ENCODE measurements at places on chromosomes 16 and 17.

- DNase-seq, result no peak
Observed at GRCh38 chr17:50641357-50641756, 6.7 kb downstream of the ABCC3 start.

DNA sequence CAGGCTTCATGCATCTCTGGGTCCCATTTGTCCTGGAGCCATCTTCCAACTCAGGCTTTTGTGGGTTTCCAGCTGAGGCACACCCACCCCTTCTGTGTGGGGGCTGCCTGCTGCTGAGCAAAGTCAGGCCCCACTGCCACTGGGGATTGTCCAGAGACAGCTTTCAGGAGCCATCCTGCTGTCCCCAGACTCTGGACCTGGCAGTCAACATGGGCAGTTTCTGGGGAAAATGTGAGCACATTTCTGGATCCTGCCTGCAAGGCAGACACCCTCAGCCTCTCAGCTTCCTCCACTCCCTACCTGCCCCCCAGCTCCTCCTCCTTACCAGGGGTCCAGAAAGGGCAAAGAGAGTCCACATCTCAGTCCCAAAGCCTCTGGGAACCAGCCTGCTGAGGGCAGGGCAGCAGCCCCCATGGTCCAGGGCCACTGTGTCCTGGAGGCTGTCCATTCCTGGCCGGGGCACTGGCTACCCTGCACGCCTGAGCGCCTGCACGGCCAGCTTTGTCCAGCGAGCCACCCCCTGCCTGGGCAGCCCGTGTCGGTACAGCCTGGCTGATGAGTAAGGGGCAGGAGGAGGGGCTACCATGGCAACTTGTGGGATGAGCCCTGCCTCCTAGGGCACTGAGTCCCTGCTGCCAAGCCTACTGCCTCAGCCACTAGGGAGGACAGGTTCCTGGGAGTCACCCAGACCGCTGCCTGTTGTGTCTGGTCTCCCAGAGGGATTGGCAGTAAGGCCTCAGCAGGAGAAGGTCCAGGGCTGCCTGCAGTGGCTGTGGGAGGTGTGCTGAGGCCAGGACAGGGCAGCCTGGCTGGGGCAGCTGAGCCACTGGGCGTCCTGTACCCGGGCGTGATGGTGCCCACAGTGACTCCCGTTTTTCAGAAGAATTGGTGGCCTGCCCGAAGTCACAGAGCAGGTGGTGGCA, at the start of gene SLC47A2:
Gene SLC47A2, minus strand, starts transcription at position 477 of the 923 bp plus-strand sequence. Its CDS starts 29 bp downstream, at position 448.
- DNase-seq, result no peak

GRCh38 chr17:33200587-33200986, 92.5 kb downstream of the ASIC2 start:
- peak; percentile 92 for DNase-seq

GRCh38 chr17:33277436-33278100, 15.5 kb downstream of the ASIC2 start:
- DNase-seq, result peak; percentile 88

DNA sequence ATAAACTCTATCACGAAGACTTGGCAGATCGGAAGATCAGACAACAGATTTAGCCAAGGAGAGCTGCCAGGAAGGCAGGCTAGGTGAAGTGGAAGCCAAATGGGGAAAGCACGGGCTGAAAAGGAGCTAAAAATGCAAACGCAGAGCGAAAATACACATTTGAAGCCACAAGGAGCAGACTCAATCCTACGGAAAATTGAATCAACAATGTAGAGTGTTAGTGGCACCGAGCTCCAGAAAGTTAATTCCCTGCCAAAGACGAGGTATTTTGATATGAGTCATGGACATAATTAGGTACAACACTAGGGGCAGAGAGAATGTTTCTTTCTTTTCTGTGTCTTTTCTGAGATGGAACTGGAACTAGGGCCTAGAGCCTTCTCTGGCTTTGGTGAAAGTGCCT, 20.7 kb downstream of the GSG1L start:
- DNase-seq, result no peak

DNA sequence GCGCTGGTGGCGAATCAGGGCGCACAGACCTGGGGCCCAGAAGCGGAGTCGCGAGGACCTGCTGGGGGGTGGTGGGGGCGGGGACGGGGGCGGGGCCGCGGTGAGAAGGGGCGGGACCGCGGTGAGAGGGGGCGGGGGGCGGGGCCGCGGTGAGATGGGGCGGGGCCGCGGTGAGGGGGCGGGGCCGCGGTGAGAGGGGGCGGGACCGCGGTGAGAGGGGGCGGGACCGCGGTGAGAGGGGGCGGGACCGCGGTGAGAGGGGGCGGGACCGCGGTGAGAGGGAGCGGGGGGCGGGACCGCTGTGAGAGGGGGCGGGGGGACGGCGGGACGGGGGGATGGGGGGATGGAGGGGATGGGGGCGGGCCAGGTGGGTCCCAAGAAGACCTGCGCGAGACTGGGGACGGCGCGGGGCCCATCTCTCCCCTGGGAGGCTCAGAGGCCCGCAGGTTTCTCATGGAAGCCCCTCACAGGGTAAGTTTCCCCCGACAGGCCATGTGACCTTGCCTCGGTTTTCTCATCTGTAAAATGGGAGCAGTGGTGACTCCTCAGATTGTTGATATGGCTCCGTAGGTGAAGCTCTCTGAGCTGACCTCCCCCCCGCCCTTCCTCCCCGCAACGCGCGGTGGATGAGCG, 28.6 kb upstream of the DBNDD1 start:
- DNase-seq, result no peak

DNA sequence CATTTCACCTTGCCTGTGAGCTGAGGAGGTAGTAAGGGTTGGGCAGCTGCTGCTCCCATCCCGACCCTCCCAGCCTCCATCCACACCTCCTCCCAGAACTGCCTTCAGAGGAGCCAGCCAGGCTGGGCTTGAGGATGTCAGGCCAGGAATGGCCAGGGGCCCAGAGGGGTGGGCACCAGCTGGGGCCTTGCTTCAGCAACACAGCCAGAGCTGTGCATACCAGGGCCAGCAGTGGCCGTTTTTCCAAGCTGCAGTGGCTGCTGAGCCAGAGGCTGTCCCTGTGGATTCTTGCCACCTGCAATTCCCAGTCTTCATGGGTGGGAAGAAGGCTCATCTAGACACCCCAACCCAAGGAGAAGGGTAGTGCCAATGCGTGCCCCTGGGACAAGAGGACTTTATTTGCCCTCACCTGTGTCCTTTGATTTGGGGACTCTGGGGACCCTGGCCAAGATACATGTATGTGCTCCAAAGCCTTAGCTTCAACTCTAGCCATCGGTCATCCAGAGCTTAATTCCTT, 153.4 kb upstream of the SDK2 start:
- no peak for DNase-seq

GRCh38 chr17:57730026-57730701, 14.9 kb downstream of the CCDC182 start:
- no peak for DNase-seq

- peak; percentile 82 for DNase-seq
Observed at GRCh38 chr16:71542377-71542776, 16.2 kb downstream of the CHST4 start.

DNA sequence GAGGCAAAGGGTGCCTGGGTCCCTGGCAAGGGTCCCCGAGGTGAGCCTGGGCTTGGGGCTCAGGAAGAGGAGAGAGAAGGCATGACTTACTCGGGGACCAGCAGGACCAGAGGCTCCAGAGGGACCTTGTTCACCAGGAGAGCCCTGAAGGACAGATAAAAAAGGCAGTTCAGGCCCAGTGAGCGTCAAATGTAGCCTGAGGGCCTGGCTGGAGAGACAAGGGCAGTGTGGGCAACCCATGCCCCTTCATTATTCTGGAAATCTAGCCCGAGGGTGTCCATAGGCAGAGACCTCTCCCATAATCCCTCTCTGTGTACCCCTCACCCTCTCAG, 14.1 kb downstream of the COL1A1 start:
- no peak for DNase-seq

GRCh38 chr17:56925088-56925487, 11.2 kb upstream of the TRIM25 start:
- peak; percentile 35 for DNase-seq

DNA sequence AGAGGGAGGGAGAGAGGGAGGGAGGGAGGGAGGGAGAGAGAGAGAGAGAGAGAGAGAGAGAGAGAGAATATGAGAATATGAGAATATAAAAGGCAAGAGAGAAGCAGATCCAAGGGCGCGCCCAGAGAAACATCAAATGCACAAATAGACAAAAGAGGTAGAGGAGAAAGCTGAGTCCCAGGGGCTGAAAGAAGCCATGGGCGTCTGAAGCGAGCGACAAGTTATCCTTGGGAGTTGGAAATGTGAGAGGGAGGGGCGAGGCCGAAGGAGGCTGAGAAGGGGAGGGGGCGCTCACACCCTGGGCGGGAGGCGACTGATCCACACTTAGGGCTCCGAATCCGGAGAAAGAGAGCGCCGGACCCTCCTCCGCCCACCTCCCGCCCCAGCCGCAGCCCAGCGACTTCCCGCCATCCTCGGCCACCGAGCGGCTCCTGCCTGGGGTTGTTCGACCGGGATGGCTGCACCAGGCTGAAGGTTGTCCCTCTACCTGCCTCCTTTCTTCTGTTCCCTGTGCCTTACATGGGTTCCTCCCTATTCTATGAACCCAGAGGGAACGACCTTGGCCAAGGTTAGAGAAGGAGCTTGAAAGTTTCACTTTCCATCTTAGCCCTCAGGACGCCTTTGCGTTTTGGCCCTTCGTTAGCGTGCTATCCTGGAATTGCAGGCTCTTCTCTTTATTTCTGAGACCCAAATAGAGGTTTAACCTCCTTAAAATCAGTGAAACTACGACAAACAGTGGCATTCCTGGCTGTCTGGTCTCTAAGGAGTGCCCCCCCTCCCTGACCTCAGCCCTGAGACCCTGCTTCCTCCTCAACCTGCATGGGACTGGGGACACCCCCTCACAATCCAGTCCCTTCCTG, 21.2 kb upstream of the HOXB9 start:
- peak; percentile 90 for DNase-seq

GRCh38 chr17:3828151-3828851, 17.7 kb downstream of the NCBP3 start:
- DNase-seq, result no peak

GRCh38 chr16:57366544-57367040, 5.7 kb upstream of the CX3CL1 start:
- no peak for DNase-seq

DNA sequence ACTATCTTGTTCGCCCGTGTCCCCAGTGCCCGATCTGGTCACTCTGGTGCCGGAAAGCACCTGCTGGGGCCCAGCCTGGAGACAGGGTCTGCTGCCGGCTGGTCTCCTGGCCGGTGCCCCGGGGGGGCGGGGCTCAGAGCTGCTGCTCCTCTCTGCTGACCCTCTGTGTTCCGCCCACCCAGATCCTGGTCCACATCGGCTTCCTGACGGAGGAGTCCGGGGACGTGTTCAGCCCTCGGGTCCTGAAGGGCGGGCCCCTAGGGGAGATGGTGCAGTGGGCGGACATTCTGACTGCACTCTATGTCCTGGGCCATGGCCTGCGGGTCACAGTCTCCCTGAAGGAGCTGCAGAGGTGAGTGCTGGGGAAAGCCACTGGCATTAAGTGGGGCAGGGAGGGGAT, 37.6 kb downstream of the MGAT5B start:
- no peak for DNase-seq

GRCh38 chr17:81715872-81716673, 4.0 kb downstream of the SLC25A10 start:
- DNase-seq, result no peak

DNA sequence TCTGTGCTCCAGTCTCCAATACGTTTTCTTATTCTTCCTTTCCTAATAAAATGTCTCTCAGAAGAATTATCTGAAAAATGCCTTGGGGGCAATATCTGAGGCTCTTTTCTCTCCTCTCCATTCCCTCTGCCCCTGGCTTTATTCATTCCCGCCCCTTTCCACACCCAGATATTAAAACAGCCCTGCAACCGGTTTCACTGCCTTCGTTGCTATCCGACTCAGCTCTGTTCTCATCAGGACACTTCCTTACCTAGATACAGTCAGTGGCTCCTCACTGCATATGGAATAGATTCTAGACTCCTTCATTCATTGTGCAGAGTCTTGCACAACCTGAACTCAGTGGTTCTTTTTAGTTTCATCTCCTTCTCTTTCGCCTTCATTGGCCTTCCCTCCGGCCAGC, 52.0 kb upstream of the TEKT3 start:
- no peak for DNase-seq

DNA sequence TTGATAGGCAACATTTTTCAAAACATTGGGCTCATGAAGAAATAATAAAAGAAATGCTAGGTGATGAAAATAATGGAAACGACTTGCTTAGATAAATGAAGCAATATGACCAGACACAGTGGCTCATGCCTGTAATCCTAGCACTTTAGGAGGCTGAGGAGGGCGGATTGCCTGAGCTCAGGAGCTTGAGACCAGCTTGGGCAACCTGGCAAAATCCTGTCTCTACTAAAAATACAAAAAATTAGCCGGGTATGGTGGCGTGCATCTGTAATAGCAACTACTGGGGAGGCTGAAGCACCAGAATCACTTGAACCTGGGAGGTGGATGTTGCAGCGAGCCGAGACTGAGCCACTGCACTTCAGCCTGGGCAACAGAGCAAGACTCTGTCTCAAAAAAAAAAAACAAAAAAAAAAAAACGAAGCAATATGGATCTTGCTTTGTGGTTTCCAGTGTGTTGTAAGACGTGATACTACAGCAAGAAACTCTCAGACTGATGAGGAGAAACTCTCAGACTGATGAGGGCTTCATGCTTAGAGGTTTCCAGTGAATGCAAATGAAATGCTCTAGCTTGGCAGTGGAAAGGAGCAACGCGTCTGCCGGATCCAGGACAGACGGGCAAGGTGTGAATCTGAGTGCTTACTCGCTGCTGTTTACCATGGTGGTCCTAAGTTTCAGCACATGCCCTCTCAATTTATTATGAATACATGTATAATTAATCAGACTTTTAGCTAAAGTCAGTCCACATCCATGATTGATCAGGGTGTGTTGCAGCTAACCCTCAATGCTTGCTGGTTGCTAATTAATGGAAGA, 11.5 kb upstream of the IGF2BP1 start:
- no peak for DNase-seq

GRCh38 chr17:41586863-41587495, at the start of gene KRT14:
Gene KRT14 (minus strand): TSS chr17:41586895. CDS start chr17:41586834, 61 bp downstream.
- no peak for DNase-seq

All from mesendoderm (in vitro differentiated cells).